ENCODE measurements at places on chromosomes 12 and 14. TPM values are rescaled to one million over a fixed set of nuclear protein-coding genes. Genes with fewer than 3 reads are reported as not detected.

TAS2R31 gene
- 2.6 TPM for total RNA-seq

TESPA1 gene
- not detected for total RNA-seq

PLEKHA5 gene
- 50.4 TPM for total RNA-seq

TEDC1 gene
- 1.0 TPM for total RNA-seq

SFSWAP gene
- 18.7 TPM for total RNA-seq

CLEC1B gene
- not detected for total RNA-seq

ERP27 gene
- not detected for total RNA-seq

FBLN5 gene
- 33.4 TPM for total RNA-seq

SNRNP35 gene
- 20.8 TPM for total RNA-seq

GALNT9 gene
- 0.51 TPM for total RNA-seq

LBHD2 gene
- total RNA-seq = not detected

SPRYD3 gene
- 18.2 TPM for total RNA-seq

HOXC6 gene
- total RNA-seq = 0.17 TPM

PLEK2 gene
- 0.51 TPM for total RNA-seq

ALDH2 gene
- total RNA-seq = 53.7 TPM

ACOT4 gene
- total RNA-seq = 1.7 TPM

FAM177A1 gene
- total RNA-seq = 64.6 TPM

TTC7B gene
- 10.8 TPM for total RNA-seq

PPP1R36 gene
- total RNA-seq = 1.3 TPM

ZCCHC8 gene
- total RNA-seq = 20.5 TPM

SLC17A8 gene
- not detected for total RNA-seq

PZP gene
- not detected for total RNA-seq

RTL1 gene
- total RNA-seq = not detected

ITGA7 gene
- total RNA-seq = 130 TPM

SMCO2 gene
- 0.26 TPM for total RNA-seq

AICDA gene
- not detected for total RNA-seq

TOMM20L gene
- not detected for total RNA-seq

OASL gene
- 1.2 TPM for total RNA-seq

GLIPR1L2 gene
- 0.33 TPM for total RNA-seq

DNAH10 gene
- total RNA-seq = 0.33 TPM

HHIPL1 gene
- 9.9 TPM for total RNA-seq

ERC1 gene
- total RNA-seq = 46.5 TPM

DHRS2 gene
- not detected for total RNA-seq

SUSD6 gene
- total RNA-seq = 5.6 TPM

SYNDIG1L gene
- total RNA-seq = not detected

CDCA3 gene
- 1.5 TPM for total RNA-seq

ACACB gene
- total RNA-seq = 9.1 TPM

OTOGL gene
- under 0.01 TPM for total RNA-seq

PROX2 gene
- not detected for total RNA-seq

RAPGEF3 gene
- 2.8 TPM for total RNA-seq

WIF1 gene
- total RNA-seq = not detected

SLC39A5 gene
- not detected for total RNA-seq

FGF23 gene
- total RNA-seq = not detected

SPTB gene
- under 0.01 TPM for total RNA-seq

CD163L1 gene
- total RNA-seq = not detected

SELPLG gene
- 0.51 TPM for total RNA-seq

FAM90A1 gene
- total RNA-seq = 0.33 TPM

RDH16 gene
- total RNA-seq = 0.17 TPM

DYNLL1 gene
- total RNA-seq = 222 TPM

SIRT4 gene
- total RNA-seq = 2.5 TPM

SOAT2 gene
- total RNA-seq = not detected

ACSS3 gene
- total RNA-seq = 32.9 TPM

KRT75 gene
- not detected for total RNA-seq

NRL gene
- 0.77 TPM for total RNA-seq

SCN8A gene
- total RNA-seq = 12.8 TPM

SLCO1B1 gene
- total RNA-seq = not detected

LMO3 gene
- total RNA-seq = 0.50 TPM

PDZRN4 gene
- not detected for total RNA-seq
